ENCODE measurements at places on chromosomes 7 and 10. TPM values are rescaled to one million over a fixed set of nuclear protein-coding genes. Genes with fewer than 3 reads are reported as not detected.

Gene PNLIPRP3
- total RNA-seq: 13.5 TPM

Gene TMEM184A
- total RNA-seq: 23.9 TPM

Gene MRLN
- not detected for total RNA-seq

Gene AKR1C3
- 36.9 TPM for total RNA-seq

Gene GDI2
- 275 TPM for total RNA-seq

Gene KIFBP
- total RNA-seq: 29.4 TPM
